ENCODE measurements at places on chromosomes 7 and 10.

GRCh38 chr7:29202651-29203069 is 8.1 kb downstream of the CHN2 start:
- no peak for DNase-seq

- DNase-seq: peak; percentile 76
These were observed 255.0 kb upstream of the SEMA3C start for GRCh38 chr7:81173766-81174281.

DNA sequence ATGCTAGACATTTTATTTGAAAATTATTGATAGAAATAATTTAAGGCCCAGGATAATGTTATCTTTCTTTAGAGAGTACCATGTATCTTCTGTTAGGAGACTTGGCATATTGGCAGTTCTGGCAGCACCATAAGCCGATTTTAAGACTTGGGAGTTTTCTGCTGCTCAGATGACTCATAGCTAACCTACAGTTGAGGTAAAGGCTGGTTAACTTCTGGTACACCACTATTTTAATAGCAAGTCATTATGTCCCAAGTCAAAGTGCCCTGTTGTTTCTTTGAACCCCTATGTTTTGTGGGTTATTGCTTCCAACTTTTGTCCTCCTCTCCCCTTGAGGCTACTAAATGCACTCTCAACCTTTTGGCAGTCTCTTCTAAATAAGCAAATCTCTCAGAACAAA is 25.2 kb downstream of the ATRNL1 start:
- no peak for DNase-seq

- DNase-seq: no peak
These were observed 164.0 kb downstream of the SH2D4B start for GRCh38 chr10:80701706-80702105.

- peak; percentile 98 for DNase-seq
These were observed 97.5 kb downstream of the UBE2H start for GRCh38 chr7:129855234-129855673.

All from fibroblast of mammary gland (primary cell).